Mammary epithelial cell (primary cell): ENCODE measurements at places on chromosomes 6 and 20.

GRCh38 chr6:149334201-149334600 lies 16.7 kb downstream of the TAB2 start:
- DNase-seq: peak; percentile 62

DNA sequence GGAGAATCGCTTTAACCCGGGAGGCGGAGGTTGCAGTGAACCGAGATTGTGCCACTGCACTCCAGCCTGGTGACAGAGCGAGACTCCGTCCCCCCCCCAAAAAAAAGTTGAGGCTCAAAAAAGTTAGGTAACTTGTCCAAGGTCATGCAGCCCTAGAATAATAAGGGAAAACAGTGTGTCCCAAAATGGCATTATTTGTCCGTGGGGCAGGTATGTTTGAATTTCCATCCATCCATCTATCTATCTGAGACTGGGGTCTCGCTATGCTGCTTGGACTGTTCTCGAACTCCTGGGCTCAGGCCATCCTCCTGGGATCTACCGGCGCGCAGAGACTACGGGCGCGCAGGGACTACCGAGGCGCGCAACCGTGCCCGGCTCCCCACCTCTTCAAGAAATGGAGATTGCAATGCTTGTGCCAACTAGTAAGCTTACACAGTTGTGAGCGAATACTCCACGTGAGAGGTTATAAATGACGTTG lies 374 bp upstream of the ABCC10 start:
- no peak for DNase-seq

DNA sequence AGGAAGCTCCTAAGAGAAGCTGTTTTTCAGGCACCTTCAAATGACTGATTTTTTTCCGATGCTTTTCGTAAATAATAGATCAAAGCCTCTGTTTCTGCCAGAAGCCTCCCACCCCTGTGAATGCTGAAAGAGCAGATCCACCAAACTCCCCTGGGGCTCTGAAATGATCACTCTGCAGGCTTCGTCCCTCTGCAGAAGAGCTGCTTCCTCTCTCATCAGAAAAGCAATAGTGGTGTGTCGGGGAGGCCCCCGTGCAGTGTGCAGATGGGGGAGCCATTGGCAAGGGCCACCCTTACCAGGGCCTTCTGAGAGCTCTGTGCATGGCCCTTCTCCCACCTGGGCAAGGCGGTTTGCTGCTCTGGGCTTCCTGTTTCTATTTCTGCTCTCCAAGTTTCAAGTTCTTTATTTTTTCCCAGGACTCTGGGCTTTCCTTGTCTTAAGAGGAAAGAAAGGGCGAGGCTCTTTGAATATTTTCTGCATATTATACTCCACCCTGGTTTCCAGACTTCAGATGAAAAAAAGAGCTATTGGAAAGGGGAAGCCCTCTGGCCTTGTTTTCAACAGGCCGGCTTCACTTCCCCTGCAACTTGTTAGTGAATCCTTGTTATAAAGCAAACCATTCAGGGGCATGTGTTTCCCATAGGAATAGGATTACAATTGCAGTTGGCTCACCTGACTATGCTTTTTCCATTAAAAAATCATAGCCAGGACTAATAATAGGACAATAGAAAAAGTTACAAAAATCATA lies 155.2 kb downstream of the TTLL2 start:
- no peak for DNase-seq

GRCh38 chr6:168590406-168590805 lies 149.4 kb downstream of the SMOC2 start:
- no peak for DNase-seq

GRCh38 chr20:17565169-17565845 lies 4.6 kb upstream of the DSTN start:
- no peak for DNase-seq

DNA sequence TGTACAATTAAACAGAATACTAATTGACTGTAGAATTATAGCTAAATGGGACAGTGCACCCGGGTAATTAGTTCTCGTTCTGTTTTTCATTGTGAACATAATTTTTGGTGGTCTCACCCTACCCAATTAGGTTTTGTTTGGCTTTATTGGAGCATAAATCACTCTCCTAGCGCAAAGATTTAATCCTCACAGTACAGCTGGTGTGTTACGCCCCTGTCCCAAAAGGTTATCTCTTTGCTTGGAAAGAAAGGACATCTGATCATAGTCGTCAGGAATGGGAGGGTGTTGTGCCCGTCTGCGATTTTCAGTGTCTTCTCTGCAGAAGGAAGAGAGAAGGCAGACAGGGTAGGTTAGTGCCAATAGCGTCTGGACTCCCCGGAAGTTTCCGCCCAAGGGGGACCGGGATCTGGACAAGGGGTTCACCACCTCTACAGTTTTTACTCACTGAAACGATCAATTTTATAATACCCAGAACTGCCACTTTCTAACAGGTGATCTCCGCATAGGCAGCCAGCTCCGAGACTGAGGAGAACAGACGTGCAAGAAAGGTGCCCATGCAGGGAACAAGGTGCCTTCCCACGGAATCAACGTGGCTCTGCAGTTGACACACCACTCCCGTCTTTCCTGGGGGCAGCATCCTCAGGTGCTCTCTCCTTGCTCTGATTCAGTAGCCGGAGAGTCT lies 617.4 kb upstream of the CDH4 start:
- no peak for DNase-seq

DNA sequence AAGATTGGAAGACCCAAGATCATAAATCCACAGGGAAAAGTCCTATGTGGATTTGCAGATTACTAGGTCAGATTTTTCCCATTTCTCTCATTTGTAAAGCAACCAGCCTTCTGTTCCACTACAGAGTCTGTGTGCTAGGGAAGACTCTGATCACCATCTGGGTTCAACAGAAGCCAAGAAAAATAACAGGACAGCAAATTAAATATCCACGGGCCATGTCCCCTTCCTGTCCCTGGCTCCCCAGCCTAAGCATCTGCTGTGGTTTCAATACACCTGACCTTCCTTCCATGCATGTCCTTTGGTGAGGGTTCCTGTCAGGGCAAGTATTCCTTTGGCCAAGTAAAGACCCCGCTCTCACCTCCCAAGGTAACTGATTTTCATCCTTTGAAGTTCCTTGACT lies 558.8 kb downstream of the KIF16B start:
- no peak for DNase-seq

- no peak for DNase-seq
Measured at GRCh38 chr6:135129136-135129856, 51.8 kb upstream of the MYB start.

- no peak for DNase-seq
Measured at GRCh38 chr6:24004062-24004461, 122.0 kb upstream of the NRSN1 start.

DNA sequence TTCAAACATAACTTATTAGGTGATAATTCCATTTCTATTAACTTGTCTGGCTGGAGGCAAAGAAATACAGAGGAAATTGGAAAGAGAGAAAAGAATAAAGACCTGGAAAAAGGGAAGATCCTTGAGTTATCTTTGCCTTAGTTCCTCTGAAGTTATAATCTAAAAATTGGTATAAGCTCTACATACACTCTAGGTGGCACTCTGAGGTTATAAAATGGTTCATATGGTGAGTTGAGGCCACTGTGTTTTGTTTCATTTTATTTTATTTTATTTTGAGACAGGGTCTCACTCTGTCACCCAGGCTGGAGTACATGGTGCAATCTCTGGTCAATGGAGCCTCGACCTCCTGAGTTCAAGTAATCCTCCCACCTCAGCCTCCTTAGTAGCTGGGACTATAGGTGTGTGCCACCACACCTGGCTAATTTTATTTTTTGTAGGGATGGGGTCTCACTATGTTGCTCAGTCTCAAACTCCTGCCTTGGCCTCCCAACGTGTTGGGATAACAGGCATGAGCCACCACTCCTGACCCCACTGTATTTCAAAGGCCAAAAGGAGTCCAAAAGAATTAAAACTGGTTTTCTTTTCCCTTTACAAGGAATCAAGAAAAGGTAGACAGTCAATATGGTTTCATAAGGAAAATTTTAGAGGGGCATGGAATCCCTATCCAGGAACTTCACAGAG lies 19.4 kb downstream of the GPX6 start:
- no peak for DNase-seq

- DNase-seq: no peak
Measured at GRCh38 chr6:13586603-13587542, 12.5 kb downstream of the SIRT5 start.

- no peak for DNase-seq
Measured at GRCh38 chr6:30954631-30955366, 14.0 kb downstream of the MUCL3 start.

GRCh38 chr20:39036851-39037250 lies 74.7 kb downstream of the DHX35 start:
- DNase-seq: no peak

DNA sequence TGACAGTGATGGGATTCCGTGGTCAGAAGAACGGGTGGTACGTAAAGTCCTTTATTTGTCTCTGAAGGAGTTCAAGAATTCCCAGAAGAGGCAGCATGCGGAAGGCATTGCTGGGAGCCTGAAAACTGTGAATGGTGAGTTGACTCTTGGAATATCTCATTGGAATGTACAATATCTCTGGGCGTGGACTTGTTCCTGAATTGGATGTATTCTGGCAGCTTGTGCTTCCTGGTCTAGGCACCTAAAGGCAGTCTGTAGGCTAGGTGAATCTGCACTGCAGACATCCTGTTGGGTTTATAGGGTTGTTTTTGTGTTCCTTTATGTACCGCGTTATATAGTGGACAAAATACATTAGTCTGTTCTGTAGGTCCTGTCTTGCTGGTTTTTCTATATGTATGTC lies 128.2 kb downstream of the JARID2 start:
- DNase-seq: no peak

DNA sequence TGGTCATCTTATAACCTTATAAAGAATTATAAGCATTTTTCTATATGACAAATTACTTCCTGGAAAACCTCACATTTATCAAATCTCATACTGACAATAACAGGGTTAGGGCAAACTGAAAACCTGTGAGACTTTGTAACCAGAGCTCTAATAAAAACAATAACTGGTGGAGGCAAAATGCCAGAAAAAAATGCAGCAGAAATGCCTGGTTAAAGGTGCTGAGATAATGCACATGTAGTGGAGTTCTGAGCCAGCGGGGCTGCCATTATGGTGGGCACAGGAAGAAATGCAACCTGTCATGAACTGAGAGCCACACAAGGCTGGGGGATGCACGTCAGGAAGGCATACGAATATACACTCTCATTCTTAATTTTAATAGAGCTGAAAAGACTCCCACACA lies 53.0 kb downstream of the NCOA6 start:
- no peak for DNase-seq

GRCh38 chr20:4065391-4065844 lies 50.1 kb upstream of the RNF24 start:
- peak; percentile 63 for DNase-seq

GRCh38 chr6:131629651-131630050 lies 1.6 kb upstream of the MED23 start:
- peak; percentile 20 for DNase-seq

DNA sequence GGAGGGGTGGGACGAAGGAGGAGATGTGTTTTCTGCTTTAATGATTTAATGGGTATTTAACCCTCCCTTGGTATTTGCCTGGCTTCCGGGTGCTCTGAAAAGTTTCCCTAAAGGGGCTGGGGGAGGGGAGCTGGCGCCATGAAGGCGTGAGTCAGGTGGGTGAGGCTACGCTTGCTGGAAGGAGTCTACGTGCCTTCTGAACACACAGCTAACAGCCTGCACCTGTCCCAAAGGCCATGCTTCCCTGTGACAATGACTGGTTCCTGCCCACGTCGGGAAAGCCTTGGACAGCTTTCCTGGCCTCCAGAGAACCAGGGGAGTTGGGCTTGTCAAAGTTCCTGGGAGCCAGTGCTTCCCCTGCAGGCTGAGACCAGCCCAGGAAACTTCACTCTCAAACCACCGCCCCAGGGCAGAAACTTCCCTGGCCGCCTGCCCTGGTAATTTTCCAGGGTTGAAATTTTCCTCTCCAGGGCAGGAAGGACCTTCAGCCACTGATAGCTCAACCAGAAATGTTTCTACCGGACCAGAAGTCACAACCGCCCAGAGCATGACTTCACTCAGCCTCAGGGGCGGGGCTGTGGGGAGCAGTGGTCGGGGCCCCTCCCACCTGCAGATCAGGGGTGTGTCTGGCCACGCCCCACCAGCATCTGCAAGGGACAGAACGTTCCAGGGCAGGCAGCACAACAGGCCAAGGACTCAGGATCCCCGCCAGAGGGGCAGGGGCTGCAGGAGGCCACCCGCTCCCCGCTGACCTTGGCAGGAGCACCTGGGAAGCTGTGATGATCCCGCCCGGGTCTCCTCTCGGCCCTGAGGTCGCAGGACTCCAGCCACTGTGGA lies 18.6 kb upstream of the SLCO4A1 start:
- peak; percentile 91 for DNase-seq

DNA sequence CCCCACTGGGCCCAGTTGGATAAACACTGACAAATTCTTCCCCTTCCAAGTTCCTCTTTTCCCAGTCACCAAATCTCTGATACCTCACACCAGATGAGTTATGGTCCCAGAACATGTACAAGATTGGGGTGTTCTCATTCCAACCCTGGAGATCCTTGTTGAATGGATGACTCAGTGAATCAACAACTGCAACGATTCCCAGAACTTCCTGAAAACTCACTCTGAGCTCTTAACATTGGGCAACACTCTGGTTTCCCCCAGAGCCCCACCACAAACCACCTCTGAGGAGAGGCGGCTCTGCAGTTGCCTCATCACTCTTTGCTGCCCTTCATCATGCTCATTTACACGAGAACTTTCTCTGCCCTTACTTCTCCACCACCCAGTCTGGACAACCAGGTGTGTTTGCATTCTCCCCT lies 115.2 kb downstream of the MRPL14 start:
- DNase-seq: peak; percentile 98

DNA sequence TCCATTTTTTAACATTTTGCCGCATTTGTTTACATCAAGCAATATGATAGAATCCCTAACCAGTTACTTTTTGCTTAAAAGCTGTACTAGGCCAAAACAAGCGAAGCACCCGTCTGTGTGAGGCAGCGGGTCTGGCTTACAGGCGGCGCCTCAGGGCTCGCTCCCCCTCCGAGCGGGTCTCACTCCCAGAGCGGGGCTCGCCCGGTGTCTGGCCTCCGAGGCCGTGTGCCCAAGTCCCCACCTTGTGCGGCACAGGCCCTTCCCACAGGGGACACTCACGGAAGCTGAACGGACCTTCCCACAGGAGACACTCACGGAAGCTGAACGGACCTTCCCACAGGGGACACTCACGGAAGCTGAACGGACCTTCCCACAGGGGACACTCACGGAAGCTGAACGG lies 23.4 kb downstream of the ZBTB46 start:
- no peak for DNase-seq

DNA sequence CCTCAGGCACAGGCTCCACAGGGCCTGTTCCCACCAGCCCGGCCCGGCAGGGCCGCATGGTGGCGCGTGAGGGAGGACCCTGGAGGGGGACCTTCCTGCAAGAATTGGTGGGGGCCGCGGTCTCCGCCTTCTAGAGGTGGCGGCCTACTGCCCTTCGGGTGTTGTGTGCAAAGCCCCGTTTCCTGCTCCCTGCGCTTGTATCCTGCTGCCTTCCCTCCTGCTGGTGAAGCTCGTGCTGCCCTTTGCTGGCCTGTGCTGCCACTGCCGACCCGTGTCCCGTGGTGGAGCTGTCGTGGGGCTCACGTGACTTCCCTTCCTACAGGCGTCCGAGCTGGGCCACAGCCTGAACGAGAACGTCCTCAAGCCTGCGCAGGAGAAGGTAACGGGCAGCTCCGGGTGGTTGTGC lies 8.4 kb upstream of the COL20A1 start:
- no peak for DNase-seq
